ENCODE measurements at places on chromosomes 12 and 14.

DNA sequence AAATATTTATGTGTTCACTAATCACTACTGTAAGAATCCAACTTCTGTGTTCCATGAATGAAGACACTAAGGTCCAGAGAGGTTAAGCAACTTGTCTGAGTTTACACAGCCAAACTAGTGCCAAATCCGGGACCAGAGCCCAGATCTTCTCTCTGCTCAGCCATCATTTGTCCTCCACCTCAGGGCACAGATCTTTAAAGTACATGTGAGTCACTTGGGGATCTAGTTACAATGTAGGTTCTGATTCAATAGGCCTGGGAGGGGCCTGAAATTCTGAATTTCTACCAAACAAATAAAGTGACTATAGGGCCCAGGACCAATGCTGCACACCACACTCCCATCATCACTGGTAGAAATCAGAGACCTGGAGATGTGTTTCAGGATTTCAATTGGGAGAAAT, 162.9 kb downstream of the GXYLT1 start:
- no peak for DNase-seq

GRCh38 chr12:9391815-9392214, 183.6 kb upstream of the PZP start:
- DNase-seq, result no peak

DNA sequence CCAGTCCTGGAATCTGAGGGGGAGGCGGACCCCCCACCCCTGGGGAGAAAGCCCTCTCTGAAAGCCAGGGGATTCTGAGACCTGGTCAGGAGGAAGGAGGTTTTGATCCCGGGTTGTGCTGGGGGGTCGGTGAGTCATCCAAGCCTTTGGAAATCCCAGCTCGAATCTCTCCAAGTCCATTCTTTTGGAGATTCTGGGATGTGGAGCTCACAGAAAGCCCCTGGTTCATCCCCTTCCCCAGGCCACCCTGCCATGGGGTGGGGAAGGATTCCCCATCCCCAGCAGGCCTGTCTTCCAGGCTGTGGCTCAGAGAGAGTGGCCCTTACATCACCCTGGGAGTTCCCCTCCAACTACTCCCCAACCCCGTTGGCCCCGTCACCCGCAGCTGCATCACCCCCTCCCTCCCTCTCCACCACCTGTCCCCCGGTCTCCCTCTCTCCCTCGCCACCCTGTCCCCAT, 14.3 kb downstream of the EXOC3L4 start:
- no peak for DNase-seq

- peak; percentile 22 for DNase-seq
Measured at GRCh38 chr14:68734231-68734732, 58.6 kb downstream of the ZFP36L1 start.

DNA sequence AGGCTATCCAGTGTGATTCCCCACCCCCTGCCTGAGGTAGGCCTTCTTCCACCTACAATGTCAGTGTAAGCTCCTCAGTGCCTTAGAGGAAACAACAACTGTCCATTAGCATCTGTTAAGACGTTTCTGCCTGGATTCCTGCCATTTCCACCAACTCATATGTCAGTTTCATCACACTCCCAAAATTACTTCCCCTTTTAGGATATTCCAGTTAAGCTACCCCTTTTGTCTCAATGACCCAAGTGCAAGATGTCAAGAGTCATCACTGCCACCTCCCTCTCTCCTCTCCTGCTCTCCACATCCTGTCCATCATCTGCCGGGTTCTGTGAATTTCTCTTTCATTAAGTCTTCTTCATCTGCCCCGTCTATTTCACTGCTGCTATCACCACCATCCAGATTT, 189.4 kb downstream of the DPF3 start:
- no peak for DNase-seq

GRCh38 chr14:58565832-58566231, 71.9 kb upstream of the DACT1 start:
- DNase-seq, result no peak

GRCh38 chr14:72904840-72905561, 11.1 kb upstream of the DPF3 start:
- peak; percentile 40 for DNase-seq

GRCh38 chr14:54396183-54396492, 669 bp upstream of the CDKN3 start:
- DNase-seq, result no peak

- no peak for DNase-seq
Measured at GRCh38 chr12:103382736-103383346, 112.9 kb downstream of the C12orf42 start.

DNA sequence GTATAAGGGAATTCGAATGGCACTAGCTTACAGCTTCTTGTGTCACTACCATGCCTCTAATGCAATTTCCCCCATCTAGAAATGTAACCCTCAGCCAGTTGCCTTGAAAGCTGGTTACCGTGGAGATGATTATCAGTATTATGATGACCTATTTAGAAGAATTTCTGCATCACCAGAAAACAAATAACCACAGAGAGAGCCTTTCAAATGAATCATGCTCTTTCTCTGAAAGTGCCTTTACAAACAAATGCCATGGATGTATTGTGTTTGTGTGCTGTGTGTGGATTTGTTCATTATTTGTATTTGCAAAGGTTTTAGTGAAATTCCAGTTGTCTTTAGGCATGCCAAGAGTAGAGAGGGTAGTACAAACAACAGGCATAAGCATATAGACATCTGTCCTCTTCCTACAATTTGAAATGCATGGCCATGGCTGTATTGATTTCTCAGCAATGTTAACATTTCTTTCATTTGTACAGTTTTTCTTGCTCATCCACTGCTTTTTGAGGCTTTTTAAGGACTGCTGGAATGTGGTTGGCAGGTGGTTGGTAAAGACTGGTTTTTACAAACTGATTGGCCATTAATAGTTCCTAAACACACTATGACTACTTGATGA, 266.5 kb downstream of the PAWR start:
- DNase-seq, result no peak

DNA sequence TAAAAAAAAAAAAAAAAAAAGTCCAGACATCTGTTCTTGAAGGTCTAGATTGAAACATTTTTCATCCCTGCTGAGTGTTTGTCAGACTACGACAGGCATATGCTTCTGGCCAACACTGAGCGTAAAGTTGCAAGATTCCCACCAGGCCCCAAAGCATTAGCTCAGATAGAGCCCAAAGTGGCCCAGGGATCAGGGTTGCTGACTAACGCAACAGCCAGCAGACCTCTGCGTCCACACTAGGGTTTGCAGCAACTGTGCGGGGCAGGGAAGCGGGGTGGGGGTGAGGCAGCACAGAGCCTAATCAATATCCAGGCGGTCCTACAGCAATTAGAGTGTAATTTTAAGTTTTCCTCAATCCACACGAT, 55.7 kb downstream of the SSH1 start:
- no peak for DNase-seq

- DNase-seq, result no peak
Measured at GRCh38 chr14:100537446-100538350, 49.5 kb downstream of the BEGAIN start.

DNA sequence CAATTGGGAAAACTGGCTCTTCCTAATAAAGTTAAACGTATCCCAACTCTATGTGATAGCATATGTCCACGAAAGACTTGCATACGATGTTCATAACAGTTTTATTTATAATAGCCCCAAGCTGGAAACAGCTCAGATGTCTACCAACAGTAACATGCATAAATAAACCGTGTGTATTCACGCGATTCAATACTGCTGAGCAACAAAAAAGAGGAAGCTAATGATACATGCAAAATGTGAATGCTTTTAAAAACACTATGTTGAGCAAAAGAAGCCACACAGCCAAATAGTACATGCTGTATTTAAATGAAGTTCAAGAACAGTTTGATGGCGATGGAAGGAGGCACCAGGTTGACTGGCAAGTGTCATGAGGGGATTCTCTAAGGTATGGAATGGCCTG, 55.7 kb downstream of the TRIM9 start:
- DNase-seq, result no peak

- DNase-seq, result no peak
Measured at GRCh38 chr14:39097159-39097558, 5.9 kb downstream of the SEC23A start.

- no peak for DNase-seq
Measured at GRCh38 chr12:104855599-104855998, 102.5 kb downstream of the SLC41A2 start.

DNA sequence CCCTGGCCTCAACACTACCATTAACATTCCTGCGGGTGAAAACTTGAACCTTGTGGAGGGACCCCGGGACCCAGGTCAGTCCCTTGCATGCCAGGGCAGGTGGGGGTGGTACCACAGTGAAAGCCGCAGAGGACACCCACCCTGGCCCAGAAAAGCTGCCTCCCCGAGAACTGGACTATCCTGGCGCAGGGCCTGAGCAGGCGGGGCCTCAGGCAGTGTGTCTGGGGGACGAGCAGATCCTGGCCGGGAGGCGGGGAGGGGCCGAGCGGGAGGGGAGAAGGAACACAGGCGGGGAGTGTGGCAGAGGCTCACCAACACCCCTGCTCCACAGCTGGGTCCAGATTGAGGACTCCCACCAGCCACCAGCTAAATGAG, 10.0 kb downstream of the AHNAK2 start:
- DNase-seq, result no peak

DNA sequence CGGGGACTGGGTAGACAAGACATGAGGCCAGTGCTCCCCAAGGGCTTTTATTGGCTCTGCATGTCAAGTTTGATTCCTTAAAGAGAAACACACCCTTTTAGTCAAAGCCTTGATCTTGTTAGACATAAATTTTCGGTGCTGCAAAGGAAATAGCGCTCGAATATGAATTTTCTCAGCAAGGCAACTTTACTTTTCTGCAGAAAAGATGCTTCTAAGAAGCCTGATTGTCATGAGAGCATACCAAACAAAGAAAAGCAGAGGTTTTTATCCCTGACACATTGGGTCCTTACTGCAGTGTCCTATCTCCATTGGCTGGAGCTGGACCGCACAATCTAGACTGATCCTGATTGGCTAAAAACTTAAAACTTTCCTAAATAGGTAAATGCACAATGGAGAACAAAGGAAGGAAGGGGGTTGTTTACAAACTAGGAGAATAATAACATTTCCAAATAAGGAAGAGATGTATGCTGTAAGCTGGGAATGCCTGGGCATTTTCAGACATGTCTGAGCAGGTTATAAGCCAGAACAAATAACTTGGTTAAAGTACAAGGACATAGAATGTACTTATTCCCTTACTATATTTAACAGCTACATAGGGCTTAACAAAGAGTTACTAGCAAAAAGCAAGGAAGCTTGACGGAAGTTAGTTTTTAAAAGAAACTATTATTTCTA, 17.2 kb downstream of the TXNRD1 start:
- no peak for DNase-seq

- peak; percentile 89 for DNase-seq
Measured at GRCh38 chr14:61321385-61322010, at the start of gene PRKCH. Gene PRKCH (plus strand): TSS chr14:61321579. CDS start chr14:61322102, 523 bp downstream.

- peak; percentile 18 for DNase-seq
Measured at GRCh38 chr14:77302926-77303325, 17.8 kb downstream of the POMT2 start.

DNA sequence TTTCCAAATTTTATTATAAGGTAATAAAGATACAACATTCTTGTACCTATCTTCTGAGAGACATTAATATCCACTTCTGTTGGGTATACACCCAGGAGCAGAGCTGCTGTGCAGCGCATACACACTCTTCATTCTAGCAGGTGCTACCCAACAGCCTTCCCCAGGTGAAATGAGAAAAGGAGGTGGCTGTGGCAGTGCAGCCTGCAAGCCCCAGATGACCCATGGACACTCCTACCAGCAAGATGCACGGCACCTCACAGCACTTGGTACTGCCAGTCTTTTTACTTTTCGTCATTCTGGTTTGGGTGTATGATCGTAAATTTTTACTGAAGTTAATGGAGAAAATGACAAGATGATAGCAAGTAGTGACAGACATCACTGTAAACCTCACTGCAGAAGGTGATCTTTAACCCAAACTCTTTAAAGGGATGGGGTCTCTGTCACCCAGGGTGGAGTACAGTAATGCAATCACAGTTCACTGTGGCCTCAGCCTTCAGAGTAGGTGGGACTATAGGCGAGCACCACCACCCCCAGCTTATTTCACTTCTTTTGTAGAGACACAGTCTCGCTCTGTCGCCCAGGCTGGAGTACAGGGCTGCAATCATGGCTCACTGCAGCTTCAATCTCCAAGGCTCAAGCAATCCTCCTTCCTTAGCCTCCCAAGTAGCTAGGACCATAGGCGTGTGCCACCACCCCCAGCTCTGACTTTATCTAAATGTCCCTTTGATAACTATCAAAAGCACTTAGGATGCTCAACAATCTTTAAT, 26.5 kb downstream of the VPS37B start:
- DNase-seq, result no peak
